ENCODE measurements at places on chromosomes 1 and 21.

DNA sequence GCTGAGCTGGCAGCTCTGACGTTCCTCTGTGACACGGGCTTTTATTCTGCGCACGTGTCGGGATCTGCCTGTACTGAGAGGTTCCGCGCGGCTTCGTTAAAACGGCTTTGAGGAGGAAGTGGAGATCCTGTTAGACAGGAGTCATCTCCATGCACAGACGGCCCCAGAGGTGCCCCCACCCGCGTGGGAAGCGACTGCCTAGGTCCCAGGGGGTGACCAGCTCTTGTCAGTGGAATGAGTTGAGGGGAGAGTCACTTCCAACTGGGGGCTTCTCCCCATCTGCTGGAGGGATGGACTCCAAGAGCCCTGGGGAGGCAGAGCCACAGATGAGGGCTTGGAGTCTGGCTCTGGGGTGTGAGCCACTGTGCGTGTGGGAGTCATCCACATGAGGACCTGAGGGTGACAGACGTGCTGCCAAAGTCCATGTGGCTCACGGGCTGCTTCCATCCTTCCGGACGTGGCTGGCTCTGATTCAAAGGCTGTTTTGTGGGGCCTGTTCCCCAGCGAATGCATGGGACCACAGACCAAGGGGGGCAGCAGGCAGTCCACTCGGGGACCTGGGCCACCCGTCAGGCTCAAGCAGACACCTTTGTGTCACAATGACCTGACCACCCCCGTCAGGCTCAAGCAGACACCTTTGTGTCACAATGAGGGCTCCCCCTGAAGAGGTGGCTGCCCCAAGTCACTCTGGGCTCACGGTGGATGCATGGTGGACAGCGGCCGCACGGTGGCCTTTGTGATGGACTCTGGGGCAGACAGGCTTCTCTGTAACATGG, 26.8 kb downstream of the PTTG1IP start:
- no peak for DNase-seq
- no peak overlapping the region for H3K27ac ChIP-seq
- H3K4me1 ChIP-seq = no peaks in the 10 kb centered on the region
- no peaks in the 10 kb centered on the region for H3K27me3 ChIP-seq

DNA sequence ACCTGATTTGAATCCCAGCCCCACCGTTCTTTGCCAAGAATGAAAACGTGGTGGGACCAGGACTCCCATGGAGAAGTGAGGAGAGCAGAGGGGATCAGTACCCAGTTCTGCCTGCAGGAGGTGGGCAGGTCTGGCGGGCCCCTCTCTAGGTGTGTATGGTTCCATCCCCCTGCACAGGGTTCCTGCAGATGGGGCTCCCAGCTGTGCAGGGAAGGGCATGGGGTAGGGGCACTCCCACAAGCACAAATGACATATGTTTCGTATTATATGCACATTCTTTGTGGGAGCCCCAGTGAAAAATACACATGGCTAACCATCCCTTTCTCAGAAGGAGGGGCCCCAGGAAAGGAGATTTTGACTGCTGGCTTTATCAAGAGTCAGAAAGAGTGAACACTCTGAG, 144.6 kb downstream of the PLPP3 start:
- H3K27me3 ChIP-seq = no peaks in the 10 kb centered on the region
- no peak overlapping the region for H3K27ac ChIP-seq
- no peaks in the 10 kb centered on the region for H3K4me1 ChIP-seq

DNA sequence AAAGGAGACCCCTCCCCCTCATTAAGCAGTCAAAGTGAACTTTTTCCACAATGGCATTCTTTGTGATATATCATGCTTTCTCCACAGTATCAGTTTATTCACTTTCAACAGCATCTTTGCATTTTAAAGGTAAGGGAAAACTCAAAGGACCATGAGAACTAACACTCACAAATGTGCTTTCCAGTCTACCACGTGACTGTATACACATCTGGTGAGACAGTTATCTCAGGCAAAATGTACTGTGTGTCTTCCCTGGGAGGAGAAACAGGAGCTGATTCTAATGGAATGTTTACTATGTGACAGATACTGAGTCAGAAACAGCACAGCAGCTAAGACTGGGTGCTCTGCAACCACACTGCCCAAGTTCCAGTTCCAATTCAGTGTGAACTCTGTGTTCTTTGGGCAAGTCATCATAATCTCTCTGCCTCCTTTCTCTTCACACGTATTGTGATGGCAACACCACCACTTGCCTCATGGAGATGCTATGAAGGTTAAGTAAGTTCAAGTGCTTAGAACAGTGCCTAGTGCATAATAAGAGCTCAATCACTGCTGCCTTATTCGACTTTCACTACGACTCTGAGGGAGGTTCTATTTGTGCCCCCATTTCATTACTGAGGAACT, 79.0 kb downstream of the SLC45A1 start:
- no peaks in the 10 kb centered on the region for H3K36me3 ChIP-seq
- no peak overlapping the region for H3K4me3 ChIP-seq
- H3K27ac ChIP-seq = no peak overlapping the region
- H3K27me3 ChIP-seq = no peaks in the 10 kb centered on the region

DNA sequence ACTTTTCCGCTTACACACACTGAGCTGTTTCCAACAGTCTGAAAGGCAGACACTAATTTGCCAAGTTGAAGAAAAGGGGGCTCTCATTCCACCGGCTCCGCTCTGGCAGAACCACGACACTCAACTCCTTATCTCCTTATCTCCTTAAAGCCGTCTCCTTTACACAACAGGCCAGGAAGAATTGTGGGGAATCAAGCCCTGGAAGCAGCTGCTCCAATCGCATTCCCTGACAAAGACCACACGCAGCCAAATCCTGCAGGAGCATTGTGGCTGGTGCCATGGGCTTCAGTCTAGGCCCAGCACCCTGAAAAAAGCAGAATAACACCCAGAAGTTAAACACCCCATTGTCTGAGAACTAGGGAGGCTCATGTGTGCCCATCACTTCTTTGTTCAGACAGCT, 24.1 kb downstream of the SUSD4 start:
- no peaks in the 10 kb centered on the region for H3K36me3 ChIP-seq
- H3K27me3 ChIP-seq = no peaks in the 10 kb centered on the region
- H3K4me3 ChIP-seq = no peak overlapping the region
